T47D (cell line): ENCODE measurements at places on chromosomes 7 and 10.
A peak's percentile ranks its signal among the peaks of the same experiment; 100 is the strongest.

GRCh38 chr10:96288151-96288621, 16.0 kb upstream of the DNTT start:
- no peak for DNase-seq

DNA sequence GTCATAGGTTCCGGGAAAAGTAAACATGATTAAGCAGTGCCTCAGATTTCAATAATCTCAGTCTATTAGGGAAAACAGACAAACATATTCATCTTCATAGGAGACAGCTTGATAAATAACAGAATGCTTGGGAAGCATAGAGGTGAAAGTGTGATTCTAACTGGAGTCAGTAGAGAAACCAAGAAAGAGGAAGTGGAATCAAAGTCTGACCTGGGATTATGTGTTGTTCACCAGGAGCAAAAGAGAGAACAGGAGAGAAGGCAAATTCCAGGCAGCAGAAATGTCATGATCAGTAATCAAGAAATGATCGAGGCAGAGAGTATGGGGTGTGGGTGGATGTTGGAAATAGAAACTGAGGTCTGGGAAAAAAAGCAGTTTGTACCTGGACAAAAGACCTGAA, 43.7 kb downstream of the DGKB start:
- DNase-seq: no peak

DNA sequence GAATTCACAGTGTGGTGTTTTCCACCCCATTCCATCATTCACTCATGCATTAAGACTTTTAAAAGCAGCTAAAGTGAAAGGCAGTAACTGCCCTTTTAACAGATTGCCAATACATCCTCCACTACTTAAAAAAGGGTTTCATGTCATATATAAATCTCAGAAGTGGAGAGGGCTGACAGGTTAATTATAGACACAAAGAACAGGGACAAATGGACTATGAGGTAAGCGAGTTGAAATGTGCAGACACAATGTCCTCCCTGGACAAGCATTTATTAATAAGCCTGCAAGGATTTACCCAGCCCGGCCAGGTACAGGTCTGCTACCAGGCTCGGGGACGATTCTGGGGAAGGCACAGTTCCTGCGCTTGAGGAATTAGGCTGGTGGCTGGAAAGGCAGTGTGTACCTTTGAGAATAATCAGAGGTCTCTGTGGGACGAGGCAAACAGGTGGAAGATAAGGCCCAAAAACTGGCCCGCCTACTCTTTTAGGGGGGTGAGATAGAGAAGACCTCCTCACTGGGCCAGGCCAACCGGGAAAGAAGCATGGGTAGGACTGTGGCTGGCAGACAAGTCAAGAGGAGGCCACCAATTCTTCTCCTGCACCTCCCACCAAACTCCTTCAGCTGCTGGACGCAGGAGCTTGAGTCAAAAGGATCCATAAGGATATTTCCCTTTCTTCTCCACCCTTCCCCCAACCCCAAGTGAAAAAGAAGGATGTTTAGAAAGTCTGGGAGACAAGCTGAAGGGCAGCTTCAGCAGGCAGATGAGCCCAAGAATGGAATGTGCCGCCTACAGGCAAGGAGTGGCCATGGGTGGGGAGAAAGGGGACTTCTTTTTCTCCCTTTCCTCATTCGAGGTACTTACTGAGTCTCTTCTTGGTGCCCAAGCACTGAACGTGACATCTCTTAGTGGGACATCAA, 1.5 kb downstream of the PDLIM1 start:
- DNase-seq: no peak

DNA sequence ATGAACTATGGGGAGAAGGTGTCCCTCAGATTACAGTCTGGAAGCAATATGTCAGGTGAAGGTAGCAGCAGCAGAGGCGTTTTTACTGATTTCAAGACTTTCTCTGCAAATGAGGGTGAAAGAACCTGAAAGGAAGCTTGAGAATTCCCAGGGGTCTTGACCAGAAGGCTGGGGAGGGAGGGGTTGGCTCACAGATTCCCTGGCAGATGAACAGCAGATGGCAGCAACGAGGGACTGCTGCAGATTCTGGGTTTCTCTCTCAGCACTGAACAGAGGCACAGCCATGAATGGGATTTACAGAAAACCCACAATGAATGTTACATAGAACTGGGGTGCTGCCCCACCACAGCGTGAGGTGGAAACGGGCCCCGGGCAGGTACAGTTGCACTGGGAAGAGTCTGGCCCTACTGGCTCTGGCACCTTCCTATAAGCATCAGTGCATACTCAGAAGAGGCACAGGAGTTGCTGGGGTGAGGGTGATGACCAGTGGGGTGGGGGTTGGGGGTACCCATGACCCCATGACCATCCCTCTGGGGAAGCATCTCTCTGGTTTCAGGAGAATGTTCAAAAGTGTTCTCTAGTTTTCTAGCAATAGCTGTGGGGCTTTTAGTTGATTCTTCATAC, 317.8 kb downstream of the SH2D4B start:
- peak; percentile 74 for DNase-seq

DNA sequence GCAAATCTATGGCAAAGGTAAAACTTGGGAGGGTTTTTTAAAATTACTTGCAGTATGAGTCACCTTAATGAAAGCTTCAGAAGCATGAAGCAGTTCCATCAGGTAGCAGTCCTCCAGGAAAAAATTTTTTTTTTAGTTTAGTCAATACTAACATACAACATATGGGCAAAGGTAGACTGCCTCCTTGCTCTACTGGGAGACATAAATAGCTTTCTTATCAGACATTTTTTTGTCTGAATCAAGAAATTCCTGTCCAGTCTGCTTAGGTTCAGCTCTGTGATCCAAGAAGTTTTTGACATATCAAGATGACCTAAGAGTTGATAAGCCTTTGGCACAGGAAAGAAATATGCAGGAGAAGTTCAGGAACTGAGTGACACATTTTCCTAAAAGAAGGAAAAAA, 171.5 kb upstream of the TCF7L2 start:
- no peak for DNase-seq

DNA sequence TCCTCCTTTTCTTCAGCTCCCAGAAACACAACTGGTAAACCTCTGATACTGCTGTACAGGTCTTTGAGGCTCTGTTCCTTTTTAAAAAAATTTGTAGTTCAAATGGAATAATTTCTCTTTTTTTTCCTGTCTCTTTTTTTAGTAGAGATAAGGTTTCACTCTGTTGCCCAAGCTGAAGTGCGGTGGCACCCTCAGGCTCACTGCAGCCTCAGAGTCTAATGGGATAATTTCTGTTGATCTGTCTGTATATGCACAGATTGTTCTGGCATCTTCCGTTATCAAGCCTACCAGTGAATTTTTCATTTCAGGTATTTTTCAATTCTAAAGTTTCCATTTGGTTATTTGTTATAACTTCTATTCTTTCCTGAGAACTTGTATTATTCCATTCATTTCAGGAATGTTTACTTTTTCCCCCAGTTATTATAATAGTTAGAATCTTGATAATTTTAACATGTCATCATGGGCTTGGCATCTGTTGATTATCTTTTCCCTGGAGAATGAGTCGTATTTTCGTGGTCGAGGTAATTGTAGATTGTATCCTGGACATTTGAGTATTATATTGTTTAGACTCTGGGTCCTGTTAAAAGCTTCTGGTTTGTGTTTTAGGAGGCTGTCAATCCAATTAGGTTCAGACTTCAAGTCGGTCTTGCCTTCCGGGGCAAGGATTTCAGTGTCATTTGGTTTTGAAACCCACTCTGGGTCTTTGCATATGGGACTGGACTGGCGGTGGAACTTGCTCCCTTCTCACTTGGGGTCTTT, 24.5 kb downstream of the CRCP start:
- DNase-seq: no peak

GRCh38 chr10:124991835-124992234, 49.9 kb downstream of the ZRANB1 start:
- no peak for DNase-seq

GRCh38 chr10:132974249-132974796, 32.0 kb upstream of the CFAP46 start:
- no peak for DNase-seq

GRCh38 chr7:149727899-149728476, 45.4 kb downstream of the ZNF467 start:
- no peak for DNase-seq

DNA sequence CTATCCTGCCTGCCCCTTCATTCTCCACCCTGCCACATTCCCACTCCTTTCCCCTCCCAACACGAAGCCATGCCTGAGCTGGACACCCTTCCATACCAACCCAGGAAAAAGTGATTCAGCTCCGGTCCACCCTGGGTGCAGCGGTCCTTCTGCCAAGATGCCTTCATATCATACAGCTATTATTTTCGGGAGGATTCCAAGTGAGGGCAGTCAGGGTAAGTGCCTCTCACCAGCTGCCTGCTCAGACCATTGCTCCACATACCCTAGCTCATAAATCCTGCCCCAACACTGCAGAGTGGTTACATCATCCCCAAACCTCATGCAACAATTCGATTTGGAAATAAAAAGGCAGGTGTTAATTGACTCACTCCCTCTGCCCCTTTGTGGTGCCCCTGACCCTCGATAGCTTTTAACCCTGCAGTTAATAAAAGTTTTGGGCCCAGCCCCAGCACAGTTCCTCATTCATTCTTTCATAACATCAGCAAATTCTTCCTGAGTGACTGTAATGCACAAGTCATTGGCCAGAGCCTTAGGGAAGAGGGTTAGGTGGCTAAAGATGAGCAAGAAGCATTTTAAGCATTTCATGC, 42.6 kb downstream of the ZNF503 start:
- no peak for DNase-seq

DNA sequence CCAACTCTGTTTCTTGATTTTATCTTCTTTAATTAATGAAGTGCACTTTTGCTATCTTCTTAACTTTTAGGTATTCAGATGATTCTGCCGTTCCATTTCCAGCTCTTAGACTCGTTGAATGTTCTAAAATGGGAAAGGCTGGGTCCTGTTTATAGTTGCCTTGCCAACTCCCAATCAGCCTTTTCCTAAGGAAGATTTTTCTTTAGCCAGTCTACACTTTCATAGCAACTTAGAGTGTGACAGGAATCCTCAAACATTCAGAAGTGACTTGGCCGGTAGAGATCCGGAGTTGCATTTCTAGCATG, 23.0 kb upstream of the TRIL start:
- no peak for DNase-seq

- DNase-seq: no peak
Observed at GRCh38 chr7:7418997-7419396, 116.7 kb downstream of the COL28A1 start.

DNA sequence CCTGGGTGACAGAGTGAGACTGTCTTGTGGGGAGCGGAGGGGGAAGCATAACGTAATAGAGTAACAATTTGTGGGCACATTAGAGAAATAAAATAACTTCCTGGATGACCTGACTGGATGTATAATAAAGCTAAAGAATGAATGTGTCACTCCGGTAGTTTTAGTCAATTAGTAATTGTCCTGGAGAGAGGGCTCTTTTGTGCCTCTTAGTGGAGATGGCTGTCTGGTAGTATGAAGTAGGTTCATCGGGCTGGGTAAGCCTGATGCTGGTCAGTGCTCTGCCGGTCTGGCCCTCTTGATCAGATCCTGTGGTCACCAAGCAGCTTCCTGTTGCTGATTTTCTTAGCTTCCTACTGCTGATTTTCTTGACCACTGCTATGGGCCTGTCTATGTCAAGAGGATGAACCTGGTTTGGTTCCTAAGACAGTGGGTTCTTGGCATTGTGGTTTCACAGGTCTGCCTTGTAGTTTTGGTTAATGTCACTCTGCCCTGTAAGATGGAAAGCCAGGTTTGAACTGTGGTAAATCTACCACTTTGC, 34.1 kb downstream of the ZRANB1 start:
- DNase-seq: no peak

- peak; percentile 70 for DNase-seq
Observed at GRCh38 chr7:43454936-43455518, 127.9 kb upstream of the STK17A start.

DNA sequence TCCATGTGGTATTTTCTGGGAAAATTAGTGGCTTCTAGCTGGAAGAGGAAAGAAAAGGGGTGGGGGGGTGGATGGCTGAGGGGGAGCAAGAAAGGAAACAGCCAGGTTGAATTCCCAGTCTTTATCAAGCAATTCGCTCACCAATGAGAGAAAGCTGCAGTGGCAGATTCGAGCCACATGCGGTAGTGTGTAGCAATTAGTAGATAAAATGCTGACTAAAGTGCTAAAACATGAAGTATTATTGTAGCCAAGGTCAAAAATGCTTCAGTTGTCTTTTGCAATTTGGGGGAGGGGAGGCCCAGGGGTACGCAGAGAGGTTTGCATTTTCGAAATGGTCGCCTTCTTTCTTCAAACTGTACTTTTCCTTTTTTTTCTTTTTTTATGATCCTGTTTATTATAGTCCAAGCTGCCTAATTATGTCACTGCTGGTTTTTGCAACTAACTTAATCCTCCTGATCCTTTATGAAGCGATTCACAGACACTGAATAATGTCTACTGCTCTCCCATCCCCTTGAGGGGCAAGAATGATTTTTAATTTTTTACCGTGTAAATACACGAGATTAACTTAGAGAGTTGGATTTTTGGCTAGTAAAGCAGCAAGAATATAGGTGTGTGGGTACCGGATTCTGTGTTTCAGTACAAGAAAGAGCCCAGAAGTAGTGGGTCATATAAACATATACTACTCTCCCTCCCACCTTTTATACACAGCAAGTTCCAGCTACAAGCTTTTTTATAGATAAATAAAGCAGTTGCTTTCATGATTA, 3.6 kb upstream of the ARID5B start:
- peak; percentile 47 for DNase-seq

GRCh38 chr7:30930621-30931020, 19.0 kb downstream of the AQP1 start:
- no peak for DNase-seq

DNA sequence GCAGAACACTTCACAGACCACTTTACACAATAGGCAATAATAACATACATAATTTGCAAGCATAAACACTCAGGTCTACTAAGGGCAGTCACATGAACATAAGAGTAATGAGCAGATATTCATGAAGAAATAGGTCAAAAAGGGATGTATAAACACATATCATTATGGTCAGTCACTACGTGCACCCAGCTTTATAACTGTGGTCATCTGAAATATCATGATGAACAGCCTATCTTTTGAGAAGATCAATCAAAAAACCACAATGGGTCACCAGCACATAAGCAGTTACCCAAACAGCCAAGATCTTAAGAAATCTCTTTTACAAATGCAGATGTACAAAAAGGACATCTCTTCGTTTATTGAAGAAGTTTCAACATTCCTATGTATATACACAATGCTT, 35.5 kb upstream of the DRGX start:
- DNase-seq: no peak

- no peak for DNase-seq
Observed at GRCh38 chr7:98866351-98866750, 3.5 kb downstream of the TMEM130 start.

- DNase-seq: no peak
Observed at GRCh38 chr10:2949948-2950354, 117.4 kb upstream of the PFKP start.

- DNase-seq: no peak
Observed at GRCh38 chr7:14950013-14950412, 47.5 kb upstream of the DGKB start.

- peak; percentile 62 for DNase-seq
Observed at GRCh38 chr7:148264933-148265557, 325.5 kb upstream of the C7orf33 start.

DNA sequence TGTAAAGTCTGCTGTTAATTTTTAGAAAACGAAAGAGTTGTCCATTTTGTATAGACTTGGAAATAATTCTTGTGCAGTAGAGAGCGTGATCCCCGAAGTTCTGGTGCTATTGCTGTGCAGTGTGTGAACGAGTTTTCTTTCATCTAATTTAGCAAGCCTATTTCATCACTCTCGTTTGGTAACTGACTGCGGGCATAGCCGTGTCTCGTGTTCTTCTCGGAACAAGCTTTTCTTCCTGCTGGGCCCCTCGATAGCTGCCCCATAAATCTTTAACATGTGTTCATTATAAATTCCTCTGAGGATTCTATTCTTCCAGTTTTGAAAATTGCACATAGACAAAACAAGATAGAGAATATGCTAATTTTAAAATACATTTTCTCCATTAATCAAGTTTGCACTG, 622.0 kb upstream of the PFKP start:
- DNase-seq: no peak
